HT1080 (cell line): ENCODE measurements at places on chromosomes 4 and X.
A peak's percentile ranks its signal among the peaks of the same experiment; 100 is the strongest.

DNA sequence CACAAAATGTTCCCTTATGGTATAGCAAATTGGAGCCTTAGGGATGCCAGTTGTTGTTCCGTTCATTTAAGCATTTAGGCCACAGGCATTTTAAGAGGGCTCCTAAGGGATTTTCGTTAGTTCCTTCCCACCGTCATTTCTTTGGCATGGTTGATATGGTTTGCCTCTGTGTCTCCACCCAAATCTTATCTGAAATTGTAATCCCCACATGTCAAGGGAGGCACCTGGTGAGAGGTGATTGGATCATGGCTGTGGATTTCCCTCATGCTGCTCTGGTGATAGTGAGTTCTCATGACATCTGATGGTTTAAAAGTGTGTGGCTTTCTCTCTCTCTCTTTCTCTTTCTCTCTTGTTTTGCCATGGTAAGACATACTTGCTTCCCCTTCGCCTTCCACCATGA, 104.1 kb downstream of the ASB9 start:
- no peak for DNase-seq

DNA sequence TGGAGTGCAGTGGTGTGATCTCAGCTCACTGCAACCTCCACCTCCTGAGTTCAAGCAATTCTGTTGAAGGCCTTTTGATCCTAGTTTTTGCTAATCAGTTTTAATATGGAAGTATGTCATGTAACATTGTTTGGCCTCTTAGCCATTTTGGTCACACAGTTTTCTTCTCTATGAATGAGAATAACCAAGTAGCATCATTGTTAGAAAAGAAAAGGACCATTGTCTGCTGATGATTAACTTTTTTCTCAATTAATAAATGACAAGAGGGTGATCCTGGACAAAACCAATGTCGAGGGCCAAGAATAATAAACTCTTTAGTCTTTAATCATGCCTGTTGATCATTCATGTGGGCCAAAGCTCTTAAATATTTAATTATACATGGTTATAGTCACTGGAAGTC, 289.3 kb upstream of the MAGEB2 start:
- no peak for DNase-seq

- no peak for DNase-seq
These were observed 212.8 kb downstream of the SPANXN3 start for GRCh38 chrX:143304518-143304917.

- peak; percentile 97 for DNase-seq
These were observed 158.2 kb upstream of the MAP3K15 start for GRCh38 chrX:19673375-19674040.

GRCh38 chrX:9635368-9635767, 130.3 kb downstream of the GPR143 start:
- DNase-seq, result no peak
